Hindlimb muscle (tissue), 1 donor: ENCODE measurements at places on chromosomes 12 and 14. TPM values are rescaled to one million over a fixed set of nuclear protein-coding genes. Genes with fewer than 3 reads are reported as not detected.

DNA sequence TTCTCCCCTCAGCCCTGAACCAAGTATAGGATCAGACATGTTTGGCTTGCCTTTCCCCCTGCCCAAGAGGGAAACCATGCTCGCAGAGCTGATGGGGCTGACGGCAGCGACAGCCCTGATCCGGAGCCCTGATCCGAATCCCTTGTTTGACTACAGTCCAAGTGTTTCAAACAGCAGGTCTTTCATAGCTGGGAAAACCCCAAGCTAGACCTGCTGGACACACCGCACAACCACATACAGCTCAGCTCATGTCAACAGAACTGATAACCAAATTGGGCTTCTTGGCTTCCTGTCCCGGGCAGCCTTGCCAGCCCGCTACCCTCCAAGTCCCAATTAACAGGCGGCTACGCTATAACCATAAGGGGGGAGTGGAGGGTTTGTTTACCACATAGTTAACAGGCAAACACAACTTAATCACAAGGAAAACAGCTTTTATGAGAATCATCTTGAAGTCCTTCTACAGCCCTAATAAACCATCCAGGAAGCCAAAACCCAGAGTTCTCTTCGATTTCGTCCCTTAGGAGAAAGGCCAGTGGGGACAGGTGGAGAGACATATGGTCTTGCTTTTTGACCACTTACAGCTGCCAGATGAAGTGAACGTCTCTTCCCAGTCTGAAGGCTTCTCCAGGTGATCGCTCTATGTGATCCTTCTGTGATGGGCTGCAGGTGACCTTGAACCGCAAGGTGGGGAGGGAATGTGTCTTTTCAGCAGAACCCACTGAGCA lies 64.5 kb upstream of the MANSC4 start:
- DNase-seq = no peak

DNA sequence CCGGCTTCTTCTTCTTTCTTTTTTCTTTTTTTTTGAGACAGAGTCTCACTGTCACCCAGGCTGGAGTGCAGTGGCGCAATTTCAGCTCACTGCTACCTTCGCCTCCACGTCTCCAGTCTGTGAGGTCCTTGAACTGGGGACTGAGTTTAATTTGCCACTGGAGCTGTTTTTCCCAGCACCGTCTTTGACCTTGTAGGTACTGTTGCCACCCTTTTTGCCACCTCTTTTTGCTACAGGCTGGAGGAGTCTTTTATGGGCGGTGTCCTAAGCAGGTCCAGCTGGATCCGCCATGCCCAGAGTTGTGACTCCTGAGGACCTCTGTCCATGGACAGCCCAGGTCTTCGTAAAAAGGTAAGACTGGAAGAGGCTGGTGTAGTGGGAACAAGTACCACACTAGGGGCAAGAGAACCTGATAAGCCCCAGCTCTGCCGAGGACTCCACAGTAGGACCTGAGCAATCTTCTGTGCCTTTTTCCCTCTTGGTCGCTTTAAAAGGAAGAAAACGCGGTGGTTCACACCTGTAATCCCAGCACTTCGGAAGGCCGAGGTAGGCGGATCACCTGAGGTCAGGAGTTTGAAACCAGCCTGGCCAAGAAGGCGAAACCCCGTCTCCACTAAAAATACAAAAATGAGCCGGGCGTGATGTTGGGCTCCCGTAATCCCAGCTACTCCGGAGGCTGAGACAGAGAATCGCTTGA lies 946 bp downstream of the RNU4-2 start:
- DNase-seq = peak; percentile 14

- no peak for DNase-seq
Observed at GRCh38 chr12:70936203-70936813, 15.8 kb upstream of the PTPRR start.

- no peak for DNase-seq
Observed at GRCh38 chr12:4112290-4112689, 161.3 kb upstream of the CCND2 start.

GRCh38 chr12:132367071-132367851 lies 37.9 kb upstream of the GALNT9 start:
- DNase-seq = no peak

DLK1 gene
- polyA plus RNA-seq = 2,891 TPM
